ENCODE measurements at places on chromosomes 7 and 10.

GRCh38 chr10:110487411-110488331 lies 10.0 kb upstream of the DUSP5 start:
- DNase-seq, result no peak

GRCh38 chr10:94315024-94315451 lies 47.7 kb downstream of the NOC3L start:
- DNase-seq, result no peak

DNA sequence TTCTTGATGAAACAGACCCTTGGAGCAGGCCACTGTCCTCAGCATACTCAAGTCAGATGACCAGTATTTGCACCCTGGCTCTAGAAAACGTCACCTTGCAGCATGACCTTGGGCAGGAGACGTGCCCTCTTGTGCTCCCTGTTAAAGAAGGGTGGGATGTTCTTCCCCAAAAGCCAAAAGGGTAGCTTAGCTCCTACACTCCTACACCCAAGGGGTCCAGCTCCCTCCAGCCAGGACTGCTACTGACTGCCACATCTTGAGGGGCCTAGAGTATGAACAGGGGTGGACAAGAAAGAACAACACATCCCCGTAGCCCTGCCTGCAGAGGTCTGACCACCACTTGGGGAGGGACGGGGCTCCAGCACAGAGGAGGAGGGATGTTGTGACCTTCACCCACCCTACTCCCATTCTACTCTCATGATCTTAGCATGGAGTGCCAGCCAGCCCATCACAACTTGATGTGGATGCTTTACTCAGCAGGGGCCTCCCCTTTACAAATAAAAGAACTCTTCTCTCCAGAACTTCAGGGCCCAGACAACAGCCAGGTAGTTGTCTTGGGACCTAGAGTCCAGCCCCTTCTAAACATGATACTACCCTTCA lies 165.3 kb upstream of the ZMIZ1 start:
- DNase-seq, result no peak

DNA sequence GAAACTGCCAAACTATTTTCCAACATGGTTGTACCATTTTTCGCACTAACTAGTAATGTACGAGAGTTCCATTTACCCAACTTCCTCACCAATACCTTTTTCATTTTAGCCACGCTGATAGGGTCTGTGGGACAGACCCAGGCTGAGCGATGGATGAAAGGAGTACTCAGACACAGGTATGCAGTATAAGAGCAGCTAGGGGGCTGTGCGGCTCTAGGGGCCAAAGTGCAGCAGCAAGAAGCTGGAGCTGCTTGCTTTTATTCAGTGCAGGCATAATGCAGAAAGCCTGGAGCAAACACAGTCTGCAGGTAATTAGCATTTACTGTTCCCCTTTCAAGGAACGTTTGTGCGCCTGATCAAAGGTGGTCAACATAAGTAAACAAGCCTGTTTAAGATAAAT lies 21.0 kb downstream of the UCMA start:
- DNase-seq, result no peak

DNA sequence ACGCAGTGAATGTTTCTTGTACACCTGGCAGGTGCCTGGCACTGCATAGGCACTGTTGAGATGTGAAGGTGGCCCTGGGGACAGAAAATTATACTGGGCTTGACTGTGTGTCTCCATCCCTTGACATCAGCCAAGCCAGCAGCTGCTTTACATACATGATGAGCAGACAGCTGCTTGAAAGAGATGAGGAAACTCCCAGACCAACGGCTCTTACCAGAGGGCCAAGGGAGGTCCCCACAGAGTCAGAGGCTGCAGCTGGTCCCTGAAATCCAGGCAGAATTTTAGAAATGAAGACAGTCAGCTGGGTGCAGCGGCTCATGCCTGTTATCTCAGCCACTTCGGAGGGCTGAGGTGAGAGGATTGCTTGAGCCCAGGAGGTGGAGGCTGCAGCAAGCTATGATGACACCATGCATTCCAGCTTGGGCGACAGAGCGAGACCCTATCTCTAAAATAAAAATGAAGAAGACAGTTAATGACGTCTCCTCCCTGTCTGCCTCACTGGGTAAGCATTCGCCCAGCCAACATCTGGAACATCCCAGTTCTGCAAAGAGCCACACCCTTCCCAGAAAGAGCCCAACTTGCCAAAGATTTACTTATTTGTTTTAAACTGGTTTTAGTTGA lies 17.6 kb downstream of the LIMK1 start:
- DNase-seq, result no peak

DNA sequence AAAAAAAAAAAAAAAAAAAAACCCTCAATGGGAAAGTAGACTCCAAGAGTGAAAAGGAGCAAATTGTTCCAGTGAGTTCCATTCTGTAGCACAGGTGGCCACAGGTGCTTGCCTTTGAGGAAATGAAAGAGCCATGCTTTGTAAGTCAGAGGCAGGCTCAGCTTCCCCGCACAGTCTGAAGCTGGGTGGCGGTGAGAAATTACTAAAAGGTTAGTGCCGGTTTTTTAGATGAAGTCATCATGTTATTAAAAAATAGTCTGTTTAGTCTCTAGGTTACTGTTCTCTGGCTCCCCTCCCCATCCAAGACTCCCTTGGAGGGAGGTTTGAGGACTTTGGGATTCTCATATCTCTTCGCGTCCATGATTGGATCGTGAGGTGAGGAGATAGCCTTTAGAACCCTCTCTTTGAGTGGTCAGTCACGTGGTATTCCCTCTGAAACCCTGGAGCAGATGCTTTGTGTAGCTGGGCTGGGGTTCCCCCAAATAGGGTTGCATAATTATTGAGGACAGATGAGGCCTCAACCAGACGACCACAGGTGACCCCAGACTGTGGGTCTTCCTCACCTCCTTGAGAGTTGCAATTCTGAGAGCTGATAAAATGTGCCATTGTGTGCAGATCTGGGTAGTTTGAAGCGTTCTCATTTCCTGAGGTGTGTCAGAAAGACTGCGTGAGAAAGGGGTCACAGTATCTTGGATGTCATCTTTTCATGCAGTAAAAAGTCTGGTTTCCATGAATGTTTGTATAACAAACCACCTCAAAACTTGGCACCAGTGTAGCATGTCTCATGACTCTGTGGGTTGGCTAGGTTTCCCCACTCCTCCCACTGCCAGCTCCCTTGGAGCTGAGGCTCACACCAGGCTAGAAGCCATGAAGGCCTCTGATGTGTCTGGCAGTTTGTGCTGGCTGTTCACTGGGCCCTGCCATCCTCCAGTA lies 27.1 kb downstream of the OGDH start:
- DNase-seq, result peak; percentile 42

DNA sequence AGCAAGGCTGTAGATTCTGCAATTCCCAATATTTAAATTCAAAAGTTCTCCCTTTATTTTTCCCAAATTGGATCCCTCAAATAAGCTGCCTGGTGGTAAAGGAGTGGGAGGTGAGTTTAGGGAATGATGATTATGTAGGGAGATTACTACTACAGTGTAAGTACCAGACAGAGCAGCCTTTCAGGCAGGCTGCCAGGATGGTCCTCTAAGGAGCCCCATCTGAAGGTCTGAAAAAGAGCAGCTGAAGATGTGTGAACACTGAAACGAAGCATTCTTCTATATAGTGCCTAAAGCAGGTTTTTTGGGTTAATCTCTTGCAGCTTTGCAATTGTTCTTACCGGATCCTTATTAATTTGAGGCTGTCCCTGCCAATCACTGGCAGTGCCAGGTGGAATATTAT lies 84.7 kb downstream of the CREB5 start:
- no peak for DNase-seq

- DNase-seq, result no peak
Measured at GRCh38 chr10:86439544-86439943, 72.9 kb upstream of the GRID1 start.
